RCC 7860 (cell line): ENCODE measurements at places on chromosomes 1 and 21.

DNA sequence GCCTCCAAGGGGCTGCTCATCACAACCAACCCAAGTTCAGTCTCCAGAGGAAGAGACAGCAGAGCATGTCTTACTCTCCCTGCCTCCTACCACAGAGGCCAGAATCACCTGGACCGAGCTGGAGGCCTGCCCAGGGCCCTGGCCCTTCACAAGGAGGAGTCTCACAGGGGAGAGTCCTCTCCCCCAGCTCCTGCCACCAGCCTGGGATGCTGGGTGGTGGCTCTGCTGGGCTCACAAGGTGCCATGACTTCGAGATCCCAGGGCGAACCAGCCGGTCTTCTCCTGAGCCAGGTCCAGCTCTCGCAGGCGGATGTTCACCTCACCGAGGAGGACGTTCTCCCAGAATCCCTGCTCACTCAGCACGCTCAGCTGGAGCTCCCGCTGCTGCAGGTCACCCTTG, 13.0 kb upstream of the PPP1R15B start:
- no peak for DNase-seq

DNA sequence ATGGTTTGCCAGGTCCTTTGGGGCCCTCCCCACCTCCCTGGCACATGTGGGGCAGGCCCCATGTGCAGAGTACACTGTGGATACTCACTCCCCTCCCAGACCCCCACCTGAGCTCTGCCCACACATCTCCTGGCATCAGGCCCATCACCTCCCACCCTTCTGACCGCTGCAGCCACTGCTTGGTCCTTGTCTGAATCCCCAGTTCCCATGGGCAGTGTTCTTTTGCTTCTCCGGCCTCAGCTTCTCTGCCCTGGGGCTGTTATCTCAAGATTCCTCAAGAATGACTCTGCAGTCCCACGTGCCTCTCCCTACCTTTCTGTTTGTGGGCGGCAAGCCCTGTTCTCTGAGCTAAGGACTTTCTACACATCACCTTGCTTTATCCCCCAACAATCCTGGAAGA, 187.7 kb upstream of the EDN2 start:
- peak; percentile 63 for DNase-seq

DNA sequence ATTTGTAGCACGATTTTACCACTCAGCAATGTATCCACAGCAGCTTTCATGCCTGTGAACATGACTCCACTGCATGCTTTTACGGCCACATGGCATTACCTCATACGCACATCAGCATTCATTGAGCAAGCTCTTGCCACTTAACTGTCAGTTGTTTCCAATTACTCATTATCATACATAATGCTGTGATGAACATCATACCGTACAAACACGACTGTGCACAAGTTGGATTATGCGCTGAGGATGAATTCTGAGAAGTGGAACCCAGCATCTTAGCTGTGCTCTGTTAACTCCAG, 9.6 kb downstream of the UMODL1 start:
- no peak for DNase-seq

DNA sequence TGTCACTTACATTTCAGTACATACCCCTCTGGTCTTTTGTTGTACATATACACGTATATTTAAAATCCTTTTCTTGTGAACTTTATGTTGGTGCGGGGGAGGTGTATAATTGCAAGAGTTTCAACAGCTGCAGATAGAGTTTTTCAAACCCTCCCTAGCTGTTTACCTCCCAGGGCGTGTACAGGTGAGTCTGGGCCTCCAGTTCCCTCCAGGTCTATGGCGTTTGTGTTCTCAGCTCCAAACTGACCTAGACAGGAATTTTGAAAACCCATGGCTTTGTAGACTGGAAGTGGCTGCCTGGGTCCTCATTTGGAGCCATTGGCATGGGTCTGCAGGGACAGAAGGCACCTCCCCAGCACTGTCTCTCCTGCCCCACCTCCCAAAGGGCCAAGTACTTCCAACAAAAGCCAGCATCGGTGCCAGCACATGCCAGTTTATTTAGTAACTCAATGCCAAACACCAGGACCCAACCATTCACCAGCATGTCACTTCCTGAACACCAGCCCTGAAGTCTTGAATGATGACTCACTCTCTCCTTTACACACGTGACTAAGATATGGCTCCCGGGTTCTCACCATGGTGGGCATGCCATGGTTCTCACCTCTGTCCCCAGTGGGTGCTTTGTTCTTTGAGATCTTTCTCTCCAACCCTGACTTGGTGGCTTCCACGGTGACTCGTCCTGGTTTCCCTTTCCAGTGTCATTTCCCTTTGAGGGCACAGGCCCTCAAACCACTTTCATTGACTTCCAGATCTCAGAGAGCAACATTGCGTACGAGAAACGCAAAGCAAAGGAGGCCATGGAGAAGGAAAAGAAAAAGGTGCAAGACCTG, 57.3 kb upstream of the EFHD2 start:
- DNase-seq = peak; percentile 99

DNA sequence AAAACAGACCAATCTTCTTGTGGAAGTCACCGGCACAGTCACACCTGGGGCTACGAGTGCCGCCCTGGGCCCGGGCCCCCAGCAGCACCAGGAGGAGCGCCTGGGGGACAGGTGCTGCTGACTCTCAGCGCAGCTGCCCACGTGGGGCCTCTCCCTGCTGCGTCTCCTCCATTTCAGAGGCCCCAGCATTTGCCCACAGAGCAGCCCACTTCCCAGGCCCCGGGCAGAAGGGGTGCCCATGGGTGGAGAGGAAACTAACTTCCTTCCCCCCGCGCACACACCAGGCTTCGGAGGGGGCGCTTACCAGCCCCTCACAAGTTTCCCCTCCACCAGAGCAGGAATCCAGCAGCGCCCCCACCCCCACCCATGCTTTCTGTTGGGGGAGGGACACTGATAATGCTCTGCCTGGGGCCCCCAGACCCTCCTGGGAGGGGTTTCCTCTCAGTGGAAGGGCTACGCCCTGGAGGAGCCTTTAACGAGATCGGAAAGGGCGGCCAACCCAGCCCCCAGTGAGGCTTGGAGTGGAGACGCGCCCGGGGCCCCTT, 440 bp downstream of the TNFRSF25 start:
- DNase-seq = no peak

- DNase-seq = no peak
Observed at GRCh38 chr1:220511179-220511578, 16.8 kb upstream of the MARK1 start.

DNA sequence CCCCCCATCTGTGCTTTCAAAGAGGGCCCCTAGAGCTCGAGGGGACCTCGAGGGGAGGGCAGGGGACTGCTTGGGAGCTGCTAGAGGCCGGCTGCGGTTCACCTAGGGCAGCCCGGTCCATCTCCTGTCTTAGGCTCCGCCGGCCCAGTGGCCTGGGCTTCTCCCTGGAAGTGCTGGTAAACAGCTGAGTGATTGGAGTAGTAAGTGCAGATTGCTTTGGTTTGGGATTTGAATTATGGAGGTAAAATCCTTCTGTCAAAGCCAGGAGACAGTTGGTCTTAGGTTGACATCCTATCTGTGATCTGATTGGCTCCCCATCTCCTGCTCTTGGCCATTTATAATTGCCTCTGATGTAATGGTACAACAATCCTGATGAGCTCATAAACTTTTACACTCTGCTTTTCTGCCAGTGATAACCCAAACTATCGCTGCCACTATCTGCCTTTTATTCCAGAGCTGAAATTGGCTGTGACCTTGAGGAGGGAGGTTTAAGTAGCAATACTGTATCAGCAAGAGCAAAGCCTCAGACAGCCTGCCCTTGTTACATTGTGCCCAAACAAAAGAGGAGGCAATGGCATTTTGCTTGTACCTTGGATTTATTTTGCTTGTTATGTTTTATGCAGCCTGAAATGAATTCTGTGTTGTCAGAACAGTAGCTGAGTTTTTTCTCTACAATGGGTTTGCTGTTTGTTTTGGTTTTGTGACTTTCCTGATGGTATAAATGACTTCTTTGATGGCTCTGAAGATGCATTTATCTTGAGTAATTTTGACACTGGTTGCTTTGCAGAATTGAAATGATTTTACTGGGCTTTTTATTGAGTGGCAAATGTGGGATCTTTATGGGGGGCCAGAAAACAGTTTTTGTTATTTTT, 2.4 kb downstream of the ARID1A start:
- peak; percentile 93 for DNase-seq

- DNase-seq = peak; percentile 52
Observed at GRCh38 chr1:162562470-162562828, 927 bp downstream of the UAP1 start.

DNA sequence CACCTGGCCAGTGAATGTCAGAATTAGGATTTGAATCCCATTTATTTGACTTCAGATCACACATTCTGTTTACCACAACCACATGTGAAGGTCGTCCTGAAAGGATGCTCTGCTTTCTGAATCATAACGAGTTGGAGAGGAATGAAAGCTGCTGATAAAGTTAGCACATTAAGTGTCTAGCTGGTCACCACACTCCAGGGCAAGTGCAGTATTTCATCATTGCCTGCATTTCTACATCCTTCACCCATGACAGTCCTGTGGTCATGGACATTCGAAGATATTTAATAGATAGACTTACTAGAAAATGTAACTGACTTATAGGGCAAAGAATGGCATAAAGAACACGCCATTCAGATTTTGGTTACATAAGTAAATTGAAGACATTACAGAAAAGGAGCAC, 52.7 kb upstream of the ST6GALNAC3 start:
- DNase-seq = no peak

- no peak for DNase-seq
Observed at GRCh38 chr1:17437260-17437579, 2.3 kb downstream of the RCC2 start.

- peak; percentile 24 for DNase-seq
Observed at GRCh38 chr1:46246548-46247435, 771 bp upstream of the RAD54L start.

- no peak for DNase-seq
Observed at GRCh38 chr1:164783778-164784555, 225.0 kb downstream of the PBX1 start.

DNA sequence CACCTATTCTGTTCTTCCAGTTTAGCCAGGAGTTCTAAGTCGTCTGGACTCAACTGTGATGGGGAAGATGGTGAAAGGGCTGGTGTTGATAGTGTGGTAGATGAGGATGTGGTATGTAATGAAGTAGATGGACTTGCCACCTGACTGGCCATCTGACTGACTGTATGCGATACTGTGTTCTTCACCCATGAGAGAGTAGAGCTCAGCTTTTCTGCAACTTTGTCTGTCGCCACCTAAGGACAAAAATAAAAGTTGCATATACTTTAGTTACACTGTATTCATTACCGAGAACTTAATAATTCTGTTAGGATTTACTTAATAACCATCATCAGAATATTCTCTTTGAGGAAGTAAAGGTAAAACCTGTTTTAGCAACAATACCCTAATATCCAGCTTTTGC, 48.5 kb downstream of the EVI5 start:
- peak; percentile 32 for DNase-seq

GRCh38 chr1:61269602-61270001, 187.2 kb downstream of the NFIA start:
- no peak for DNase-seq

DNA sequence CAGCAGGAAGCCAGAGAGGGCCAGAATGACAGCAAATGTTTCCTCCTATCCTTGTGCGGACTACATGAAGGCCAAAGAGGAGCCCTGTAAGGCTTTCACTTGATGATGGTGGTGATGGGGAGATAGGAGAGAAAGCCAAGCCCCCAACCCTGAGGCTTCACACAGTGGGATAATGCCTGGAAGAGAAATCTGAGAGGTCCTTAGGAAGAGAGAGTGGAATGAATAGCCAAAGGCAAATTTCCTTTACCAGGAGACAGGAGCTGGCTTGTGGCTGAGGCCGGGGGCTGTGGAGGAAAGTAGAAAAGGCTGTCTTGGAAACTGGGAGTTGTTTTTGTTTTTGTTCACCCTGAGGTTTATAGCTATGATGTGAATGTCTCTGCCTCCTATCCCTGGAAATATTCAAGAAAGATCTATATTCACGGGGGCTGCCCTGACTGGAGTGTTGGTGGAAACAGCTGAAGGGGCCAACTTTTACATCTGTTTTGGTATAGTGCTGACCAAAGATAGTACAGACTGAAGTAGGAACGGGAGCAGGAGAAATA, 13.0 kb upstream of the RNF19B start:
- DNase-seq = no peak

- no peak for DNase-seq
Observed at GRCh38 chr1:44644806-44645205, 29.5 kb downstream of the TMEM53 start.

DNA sequence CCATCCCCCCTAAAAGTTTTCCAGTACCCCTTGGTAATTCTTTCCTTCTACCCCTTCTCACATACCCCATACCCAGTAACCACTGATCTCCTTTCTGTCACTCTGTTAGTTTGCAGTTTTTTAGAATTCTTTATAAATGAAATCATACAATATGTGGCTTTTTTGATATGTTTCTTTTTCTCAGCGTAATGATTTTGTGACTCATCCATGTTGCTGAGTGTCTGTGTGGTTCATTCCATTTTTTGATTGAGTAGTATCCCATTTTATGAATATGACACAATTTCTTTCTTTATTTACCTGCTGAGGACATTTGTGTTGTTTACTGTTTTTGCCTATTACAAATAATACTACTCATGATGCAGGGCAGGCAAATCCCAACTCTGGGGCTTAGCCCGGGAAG, 1605.3 kb downstream of the BRINP3 start:
- no peak for DNase-seq

DNA sequence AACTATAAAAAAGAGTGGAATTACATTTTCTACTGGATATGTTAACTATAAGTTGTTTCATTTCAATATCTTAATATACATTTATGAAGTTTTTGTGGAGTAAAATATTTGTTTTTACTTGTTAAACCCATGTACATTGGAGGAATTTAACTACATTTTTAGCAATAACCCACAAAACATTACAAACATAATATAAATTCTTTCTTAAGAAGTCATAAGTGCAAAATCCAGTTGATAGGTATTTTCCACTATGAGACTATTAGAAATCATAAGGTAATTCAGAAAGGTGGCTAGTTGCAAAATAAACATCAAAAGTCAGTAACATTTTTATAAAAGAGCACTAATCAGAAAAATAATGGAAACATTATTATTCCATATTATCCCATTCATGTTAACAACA, 73.9 kb upstream of the RRP15 start:
- DNase-seq = no peak

- peak; percentile 82 for DNase-seq
Observed at GRCh38 chr1:225653463-225654276, 747 bp upstream of the ENAH start.

GRCh38 chr1:162561616-162562469, at the start of gene UAP1:
TSS of gene UAP1 (plus strand) at chr1:162561722. CDS start at chr1:162566069, 4,347 bp downstream.
- no peak for DNase-seq

DNA sequence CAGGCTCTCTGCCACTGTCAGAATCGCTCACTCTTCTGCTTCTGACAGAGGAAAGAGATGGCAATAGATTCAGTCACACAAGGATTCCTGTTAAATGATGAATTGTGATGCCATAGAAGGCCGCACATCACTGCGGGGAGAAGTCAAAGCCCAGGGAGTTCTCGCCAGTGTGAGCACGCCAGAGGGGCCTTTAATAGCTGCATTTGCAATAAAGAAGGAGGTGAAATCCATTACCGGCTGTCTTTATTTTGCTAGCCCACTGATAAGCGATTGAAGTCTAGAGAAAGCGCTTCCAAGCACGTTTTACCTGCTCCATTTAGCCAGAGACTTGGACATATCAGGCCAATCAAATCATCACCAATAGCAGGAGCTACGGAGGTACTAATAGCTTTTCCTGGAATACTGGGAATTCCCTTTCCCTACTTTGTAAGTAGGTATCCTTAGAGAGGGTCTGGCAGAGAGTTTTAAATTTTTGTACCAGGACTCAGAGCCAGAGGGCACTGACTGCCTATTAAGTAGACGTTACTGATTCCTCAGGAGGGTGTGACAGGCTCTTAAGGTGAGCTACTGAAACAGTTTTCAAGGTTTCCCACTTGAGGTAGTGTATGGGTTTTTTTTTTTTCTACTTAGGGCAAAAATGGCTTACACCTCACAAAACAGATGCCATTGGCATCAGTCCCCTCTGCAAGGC, 10.2 kb upstream of the TARBP1 start:
- no peak for DNase-seq

GRCh38 chr21:14559102-14559501, 13.0 kb upstream of the SAMSN1 start:
- DNase-seq = no peak
